HFFc6 (cell line): ENCODE measurements at places on chromosomes 3 and 15.

DNA sequence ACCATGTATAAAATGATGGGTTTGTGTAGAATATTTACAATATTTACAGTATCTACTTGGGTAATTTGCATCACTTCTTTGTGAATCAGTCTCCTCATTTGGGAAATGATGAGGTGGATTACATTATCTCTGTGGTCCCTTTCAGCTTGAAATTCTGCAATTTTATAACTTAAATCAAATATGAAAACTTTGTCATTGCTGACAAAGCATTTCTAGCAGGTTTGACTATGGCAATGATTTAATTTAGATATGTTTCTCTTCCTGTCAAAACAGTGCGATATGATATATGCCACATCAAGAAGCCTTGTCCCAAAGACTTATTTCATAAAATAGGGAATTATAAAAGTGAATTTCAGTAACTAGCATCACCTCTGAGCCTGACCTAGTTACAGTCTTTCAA, 315.8 kb upstream of the MEIS2 start:
- DNase-seq, result no peak

DNA sequence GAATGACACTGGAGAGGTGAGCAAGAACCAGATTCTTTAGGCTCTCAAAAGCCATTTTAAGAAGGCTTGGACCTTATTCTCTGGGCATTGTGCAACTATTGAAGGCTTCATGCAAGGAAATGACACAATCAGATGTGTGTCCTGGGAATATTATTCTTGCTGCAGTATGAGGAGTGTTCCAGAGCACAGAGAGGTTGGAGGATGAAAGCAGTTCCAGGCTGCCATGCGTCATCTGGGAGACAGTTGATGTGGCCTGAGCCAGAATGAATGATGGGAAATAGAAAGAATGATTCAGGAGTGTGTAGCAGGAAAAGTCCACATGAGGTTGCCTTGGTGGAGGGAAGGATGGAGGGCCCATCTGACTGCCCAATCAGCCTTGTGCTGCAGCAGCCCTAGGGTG, 123.1 kb downstream of the CHCHD6 start:
- DNase-seq, result no peak

GRCh38 chr15:95017666-95018328, 786.4 kb downstream of the MCTP2 start:
- no peak for DNase-seq

DNA sequence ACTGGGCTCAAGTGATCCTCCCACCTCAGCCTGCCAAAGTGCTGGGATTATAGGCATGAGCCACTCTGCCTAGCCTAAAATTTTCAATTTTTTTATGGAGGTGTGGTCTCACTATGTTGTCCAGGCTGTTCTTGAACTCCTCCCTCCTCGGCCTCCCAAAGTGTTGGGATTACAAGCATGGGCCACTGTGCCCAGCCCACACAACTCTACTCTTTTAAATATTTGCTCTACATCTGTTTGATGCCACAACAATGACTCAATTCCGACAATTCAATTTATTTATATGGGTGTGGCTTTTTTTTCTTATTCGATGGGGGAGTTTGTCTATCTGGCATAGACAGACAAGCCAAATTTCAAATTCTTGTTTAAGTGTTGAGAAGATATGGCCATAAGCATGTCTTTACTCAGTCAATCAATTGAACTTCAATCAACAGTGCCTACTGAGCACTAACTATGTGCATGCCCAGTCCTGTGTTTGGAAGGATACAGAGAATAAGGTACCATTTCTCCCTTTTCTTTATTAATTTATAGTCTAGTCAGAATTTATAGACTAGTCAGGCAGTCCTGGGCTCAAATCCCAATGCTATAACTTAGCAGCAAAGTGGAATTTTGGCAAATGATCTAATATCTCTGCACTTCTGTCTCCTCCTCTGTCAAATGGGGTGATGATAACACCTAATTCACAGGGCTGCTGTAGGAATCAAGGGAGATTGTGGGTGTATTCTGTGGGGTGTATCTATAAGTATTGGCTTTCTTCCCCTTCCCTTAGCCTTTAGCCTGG, 54.6 kb upstream of the PIAS1 start:
- DNase-seq, result no peak

DNA sequence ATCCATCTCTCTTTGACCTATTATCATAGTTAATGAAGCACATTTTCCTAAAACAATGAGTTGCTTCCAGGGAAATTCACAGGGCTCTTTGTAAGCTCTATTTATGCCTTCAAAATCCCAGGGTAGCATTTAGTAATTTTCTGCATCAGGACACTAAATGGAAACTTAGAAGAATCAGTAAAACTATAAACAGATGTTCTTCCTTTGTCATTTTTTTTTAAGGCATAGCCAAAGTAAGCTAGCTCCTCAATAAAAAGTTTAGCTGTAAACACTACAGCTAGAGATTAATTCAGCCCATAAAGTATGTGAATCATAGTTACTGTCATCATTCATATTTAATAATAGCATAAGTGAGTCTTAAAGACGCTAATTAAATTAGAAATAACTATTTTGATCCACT, 79.3 kb downstream of the RPL22L1 start:
- no peak for DNase-seq

DNA sequence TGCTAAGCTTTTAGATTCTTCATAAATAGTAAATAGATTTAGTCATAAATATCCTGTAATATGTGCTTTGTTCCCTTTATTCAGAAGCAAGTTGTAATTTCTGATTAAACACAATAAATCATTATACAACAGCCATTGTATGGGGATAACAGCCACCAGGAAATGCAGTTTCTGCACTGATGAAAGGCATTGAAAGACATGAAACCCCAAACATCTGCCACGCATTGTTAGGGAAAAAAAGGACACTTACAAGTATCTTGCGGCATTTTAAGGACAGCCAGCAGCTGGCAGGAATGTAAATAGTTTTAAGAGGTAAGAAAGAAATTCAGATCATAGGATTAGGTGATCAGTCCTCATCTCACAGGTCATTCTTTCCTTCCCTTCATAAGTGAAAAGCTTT, 801.1 kb upstream of the LMCD1 start:
- DNase-seq, result no peak

- peak; percentile 63 for DNase-seq
Measured at GRCh38 chr3:140953028-140953960, 11.7 kb downstream of the SLC25A36 start.

GRCh38 chr3:158568784-158569183, 2.2 kb upstream of the MLF1 start:
- DNase-seq, result no peak

DNA sequence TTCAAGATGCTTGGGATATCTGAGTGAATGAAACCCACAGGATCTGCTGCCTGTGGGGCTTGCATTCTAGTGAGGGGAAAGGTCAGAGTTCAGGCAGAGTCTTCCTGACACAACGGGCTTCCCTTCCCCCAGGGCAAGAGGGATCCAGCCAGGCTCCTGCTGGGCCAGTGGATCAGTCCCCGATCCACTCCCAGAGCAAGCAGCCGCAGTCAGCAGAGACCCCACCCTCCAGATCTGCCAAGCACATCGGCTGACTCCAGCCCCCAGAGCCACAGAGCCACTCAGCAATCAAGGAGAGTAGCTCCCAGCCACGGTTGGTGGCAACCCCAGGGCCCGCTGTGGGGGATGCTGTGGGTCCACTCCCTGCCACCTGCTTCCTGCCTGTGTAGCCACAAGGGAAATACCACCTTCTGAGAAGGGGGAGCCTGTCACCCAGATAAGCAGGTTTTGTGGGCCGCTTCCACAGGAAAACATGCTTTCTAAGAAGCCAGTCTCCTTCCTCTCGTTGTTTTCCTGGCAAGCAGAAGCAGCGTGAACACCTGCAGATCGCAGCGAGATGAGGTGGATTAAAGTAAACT, 44.9 kb downstream of the CPN2 start:
- DNase-seq, result no peak

DNA sequence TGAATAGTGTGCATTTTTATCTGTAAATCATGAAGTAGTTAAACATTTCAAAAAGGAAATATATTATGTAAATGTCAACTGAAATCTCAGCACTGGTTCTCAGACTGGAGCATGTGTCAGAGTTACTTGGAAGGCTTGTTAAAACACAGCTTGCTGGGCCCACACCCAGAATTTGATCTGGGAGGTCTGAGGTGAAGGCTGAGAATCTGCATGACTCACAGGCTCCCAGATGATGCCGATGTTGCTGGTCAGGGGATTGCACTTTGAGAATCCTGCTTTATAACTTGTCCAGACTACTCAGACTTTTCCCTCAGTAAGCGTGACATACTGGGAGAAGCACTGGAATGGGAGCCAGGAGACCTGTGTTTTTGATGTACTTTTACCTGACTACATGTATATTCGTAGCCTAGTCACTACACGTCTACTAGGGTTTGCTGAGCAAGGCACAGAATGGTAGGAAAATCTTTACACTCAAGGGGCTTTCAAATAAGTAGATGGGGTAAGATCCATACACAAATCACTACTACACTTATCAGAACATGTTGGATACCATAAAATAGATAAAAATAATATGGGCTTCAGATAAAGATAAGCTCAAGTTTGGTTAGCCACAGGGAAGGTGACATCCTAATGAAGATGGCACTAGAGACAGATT, 77.1 kb upstream of the MEX3B start:
- DNase-seq, result peak; percentile 96

DNA sequence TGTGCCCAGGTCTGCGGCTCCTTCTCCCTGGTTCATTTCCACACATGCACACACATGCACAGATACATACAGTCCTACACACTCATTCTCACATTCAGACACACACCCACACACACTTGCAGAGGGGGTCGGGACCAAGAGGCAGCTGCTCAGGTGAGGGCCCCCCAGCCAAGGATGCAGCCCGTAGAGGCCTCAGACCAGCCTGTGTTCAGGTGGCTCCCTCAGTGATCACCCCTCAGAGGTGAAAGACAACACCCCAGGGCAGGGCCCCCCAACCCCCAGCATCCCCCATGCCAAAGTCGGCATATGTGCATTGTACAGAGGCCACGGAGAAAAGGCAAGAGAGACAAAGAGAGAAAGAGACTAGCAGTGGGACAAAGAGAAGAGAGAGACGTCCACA, 5.9 kb upstream of the CORO2B start:
- no peak for DNase-seq

GRCh38 chr15:26771578-26772153, 1.2 kb downstream of the GABRB3 start:
- DNase-seq, result no peak
